Activated T-helper 9 cell treated with anti-CD3 and anti-CD28 coated beads, Interleukin-2, amount 50 U/mL, for 16 hours (primary cell): ENCODE measurements at places on chromosomes 5 and 9.

- DNase-seq: no peak
Observed at GRCh38 chr9:13814647-13815400, 499.1 kb downstream of the NFIB start.

DNA sequence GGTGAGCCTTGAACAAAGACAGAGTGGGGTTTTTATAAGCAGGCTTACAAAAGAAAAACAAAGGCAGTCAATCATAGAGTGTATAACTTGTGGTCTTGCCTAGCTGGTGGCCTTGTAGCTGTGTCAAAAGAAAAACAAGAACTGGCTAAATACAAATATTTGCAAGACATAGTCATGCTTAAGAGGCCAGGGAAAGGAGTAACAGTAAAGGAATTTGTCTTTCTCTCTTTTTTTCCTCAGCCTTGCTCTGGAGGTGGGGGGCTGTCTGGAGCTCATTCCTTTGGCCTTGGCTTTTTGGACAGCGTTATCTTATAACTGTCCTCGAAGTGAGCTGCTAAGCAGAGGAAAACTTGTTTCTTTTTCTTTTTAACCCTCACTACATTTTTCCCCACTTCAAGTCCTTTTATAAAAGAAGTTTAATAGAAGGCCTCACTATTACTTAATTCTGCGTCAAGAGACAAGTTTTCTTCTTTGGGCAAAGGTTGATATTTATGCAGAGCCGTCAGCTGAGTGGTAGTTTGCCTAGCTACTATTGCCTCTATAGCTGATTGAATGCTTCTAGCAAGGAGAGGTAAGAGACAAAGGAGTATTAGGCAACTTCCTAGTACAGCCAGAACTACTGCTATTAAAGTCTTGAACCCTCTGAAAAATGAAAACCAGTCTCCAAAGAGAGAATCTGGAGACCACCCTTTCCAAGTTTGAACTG is 14.3 kb downstream of the CEL start:
- DNase-seq: no peak

- DNase-seq: peak; percentile 31
Observed at GRCh38 chr9:134066913-134067851, 644 bp downstream of the BRD3 start.

DNA sequence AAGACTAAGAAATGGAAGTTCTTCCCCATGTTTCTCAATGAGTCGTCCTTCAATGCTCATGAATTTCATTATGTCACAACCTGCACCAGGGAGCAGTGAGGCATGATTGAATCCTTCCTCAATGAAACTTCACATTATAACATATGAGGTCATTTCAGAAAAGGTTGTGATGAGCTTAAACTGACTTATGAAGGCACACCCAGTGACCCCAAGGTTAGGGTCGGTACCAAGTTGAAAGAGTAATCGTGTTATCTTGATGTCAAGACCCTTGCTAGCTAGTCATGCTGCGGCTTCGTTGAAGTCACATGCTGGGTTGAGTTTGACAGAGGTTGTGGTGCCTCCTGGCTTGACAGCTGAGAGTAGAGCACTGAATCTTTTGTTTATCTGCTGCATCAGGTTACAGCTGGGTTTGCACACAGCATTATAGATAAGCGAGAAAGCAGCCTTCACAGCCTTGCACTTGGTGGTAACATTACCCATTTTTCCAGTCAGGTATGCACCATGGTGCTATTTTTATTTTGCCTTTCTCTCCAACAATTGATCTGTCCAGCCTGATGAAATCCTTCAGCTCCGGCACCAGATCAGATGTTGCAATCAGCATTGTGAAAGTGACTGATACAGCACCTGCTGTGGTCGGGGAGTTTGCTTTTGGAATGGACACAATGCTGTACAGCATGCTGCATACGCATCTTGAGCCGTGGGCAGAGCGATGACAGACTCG is 133.2 kb downstream of the ERCC6L2 start:
- no peak for DNase-seq

DNA sequence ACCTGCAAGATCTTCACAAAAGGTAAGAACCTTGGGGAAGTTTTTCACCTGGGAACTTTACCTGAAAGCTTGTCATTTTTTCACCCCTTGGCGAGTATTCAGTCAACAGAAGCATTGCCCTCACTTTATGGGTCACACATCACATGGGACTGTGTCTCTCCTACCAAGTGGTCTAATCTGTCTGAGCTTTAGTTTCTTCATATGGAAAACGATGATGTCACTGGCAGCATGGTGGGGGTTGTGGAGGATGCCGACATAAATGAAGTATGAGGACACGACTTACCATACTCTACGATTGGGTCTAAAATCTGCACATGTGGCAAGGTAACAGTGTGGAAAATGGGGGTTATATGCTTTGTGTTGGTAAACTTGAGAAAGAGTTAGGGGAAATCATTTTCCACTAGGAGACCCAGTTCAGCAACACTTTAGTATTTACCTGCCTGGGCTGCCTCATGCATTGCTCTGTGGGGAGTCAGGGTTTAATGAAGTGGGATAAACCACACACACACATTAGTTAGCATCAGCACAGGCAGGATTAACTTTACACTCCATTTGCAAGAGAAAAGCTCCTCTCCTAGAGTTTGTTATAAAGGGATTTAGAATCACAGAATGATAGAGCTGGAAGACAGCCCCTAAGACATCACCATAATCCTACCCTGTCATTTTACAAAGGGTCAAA is 19.8 kb upstream of the PAX5 start:
- DNase-seq: no peak

- no peak for DNase-seq
Observed at GRCh38 chr9:127977884-127978647, 2.7 kb downstream of the EEIG1 start.

DNA sequence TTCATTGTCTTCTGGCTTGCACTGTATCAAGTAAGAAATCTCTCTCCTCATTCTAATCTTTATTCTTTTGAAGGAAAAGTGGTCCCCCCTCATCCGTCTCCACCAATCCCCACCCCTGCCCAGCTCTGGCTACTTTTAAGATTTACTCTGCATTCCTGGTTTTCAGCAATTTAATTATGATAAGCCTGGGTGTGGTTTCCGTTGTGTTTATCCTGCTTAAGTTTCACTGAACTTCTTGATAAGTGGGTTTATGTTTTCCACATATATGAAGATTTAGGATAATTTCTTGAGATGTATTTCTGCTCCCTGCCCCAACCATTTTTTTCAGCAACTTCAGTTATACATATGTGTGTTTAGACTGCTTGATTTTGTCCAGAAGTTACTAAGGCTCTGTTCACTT is 46.5 kb downstream of the PTBP3 start:
- DNase-seq: no peak

DNA sequence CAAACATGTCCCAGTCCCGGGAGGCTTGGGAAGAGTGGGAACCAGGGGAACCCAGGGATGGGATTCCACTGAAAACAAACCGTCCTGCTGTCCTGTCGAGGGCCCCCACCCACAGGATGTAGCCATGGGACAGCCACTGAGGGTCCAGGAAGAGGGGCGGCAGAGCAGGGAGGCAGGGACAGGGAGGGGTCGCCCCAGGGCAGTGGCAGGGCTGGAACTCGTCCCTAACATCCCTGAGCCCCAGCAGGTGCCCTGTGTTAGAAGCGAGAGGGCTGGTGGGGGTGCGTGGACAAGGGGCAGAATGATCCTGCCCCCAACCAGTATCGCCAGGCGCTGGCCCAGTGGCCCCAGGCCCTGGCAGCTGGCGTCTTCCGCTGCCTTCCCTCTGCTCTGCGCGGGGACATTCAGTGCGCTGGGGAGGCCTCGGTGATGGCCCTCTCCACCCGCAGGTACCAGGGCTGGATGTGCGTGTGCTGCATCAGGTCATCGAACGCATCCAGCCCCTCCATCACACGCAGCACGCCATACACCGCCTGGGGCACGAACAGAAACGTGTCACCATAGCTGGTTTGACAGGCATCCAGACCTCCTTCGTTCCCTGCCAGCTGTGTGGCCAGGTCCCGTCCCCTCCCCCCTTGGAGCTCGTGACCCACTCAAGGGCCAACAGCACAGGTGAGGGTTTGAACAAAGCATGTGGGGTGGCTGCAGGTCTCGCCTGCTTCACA is 6.6 kb downstream of the PTGES2 start:
- no peak for DNase-seq

DNA sequence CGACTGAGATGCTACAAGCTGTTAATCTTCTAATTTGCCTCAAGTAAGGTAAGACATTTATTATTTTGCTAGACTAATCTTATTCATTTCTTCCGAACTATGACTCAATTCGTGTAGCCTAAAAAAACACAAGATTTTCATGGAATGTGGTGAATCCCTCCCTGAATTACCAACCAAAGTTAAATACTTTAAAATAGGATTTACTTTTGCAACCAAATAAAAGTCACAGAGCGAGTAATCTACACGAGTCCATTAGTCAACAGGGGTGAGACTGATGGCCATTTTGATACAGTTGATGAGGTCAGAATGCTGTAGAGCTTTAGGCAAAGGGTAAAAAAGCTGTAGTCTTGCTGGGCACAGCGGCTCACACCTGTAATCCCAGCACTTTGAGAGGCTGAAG is 13.1 kb upstream of the BNC2 start:
- no peak for DNase-seq

- DNase-seq: no peak
Observed at GRCh38 chr5:171291371-171291770, 17.7 kb upstream of the TLX3 start.

- no peak for DNase-seq
Observed at GRCh38 chr9:79300068-79300467, 271.7 kb upstream of the TLE4 start.

DNA sequence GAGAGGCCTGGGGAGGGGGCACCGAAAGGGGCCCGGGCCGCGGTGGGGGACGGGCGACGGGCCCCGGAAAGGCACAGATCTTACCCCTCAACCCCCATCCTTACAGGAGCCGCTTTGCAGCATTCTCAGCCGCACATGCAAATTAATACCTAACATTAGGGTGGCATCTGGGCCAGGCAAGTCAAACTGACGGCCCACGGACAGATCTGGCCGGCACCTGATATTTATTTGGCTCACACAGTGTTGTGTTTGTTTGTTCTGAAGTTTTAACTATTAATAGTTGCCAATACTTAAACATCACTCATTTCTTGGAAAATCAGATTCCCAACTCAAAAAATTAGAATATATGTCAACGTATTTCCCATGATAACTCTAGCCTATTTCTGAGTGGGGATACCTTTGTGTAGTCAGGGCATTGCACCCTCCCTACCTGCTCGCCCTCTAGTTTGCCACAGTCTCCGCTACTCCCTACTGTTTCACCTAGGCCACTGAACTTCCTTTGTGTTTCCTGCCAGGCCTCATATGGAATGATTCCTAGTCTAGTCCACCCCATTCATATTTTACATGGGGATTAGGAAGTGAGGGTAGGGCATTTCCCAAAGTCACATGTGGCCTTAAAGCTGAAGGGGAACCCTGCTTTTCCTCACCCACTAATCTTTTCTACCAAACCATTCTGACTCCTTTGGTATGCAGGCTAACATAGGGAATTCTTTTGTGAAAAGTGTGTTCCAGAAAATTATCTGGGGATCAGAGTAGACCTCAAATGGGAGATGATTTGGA is 71.9 kb upstream of the LARP1 start:
- no peak for DNase-seq

DNA sequence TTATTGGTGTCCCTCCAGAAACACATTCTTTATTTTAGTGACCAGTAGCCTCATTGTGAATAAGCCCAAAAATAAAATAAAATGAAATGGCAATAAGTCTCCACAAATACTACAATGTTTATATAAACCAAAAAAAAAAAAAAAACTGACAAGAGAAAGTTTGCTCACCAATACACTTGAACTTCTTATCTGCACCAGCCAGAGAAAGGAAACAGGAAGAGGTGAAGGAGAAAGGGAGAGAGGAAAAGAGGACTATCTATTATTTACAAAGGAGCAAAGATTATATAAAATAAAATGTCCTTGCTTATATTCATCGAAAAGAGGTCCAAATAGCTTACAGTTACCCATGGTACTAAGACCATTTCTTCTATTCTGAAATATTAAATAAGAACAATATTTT is 176.4 kb upstream of the CCNG1 start:
- DNase-seq: no peak

DNA sequence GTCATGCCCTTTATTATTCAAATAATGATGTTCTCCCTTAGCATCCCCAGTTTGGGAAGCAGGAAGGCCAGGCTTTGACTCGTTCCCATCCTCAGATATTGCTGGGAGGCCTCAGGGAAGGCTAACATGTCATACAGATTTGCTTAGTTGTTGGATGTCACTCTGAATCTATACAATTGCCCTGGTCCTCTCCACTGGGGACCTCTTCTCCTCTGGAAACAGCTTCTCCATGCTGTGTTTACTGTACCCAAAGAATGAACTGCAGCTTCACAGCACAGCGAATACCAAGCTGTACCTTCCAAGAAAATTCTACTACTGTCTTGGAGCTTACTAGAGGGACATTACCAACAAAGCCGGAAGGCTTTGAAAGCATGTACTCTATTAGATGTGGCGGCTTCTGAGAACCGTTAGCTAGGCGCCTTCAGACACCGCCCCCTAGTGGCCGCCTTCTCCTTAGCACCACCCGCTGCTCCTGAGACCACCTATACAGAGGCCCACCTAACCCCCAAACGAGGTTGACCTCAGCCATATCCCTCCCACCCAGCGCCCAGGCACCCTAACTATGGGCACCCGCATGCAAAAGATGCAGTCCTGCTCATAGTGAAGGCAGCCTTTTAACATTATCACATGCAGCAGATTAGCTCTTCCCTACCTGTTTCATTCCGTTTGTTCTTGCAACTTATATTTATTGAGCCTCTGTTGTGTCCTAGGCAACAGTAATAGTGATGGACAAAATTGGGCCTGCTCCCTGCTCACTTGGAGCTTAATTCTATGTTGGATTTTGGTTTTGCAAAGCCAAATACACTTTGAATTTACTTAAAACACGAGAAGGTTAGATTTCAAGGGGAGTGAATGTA is 34.9 kb upstream of the FOXI1 start:
- DNase-seq: no peak

- DNase-seq: no peak
Observed at GRCh38 chr5:113612060-113612496, 98.6 kb downstream of the YTHDC2 start.

GRCh38 chr9:74083681-74084433 is 413.3 kb upstream of the RORB start:
- DNase-seq: no peak

DNA sequence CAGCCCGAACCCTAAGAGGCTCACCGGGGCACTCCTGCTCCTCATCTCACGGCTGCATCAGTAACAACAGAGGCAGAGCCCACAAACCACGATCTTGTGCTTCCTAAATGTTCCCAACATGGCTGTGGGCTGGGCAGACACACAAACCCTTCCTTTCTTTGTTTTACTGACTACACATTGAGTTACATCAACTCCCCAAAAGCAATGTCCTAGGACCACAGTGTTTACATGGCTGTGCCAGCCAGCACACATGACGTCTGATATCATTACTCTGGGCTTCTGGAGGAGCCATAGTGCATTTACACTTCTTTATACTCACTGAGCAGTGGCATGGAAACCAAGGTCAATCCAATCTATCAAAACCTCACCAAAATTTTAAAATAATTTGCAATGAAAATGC is 101.4 kb downstream of the LHFPL2 start:
- DNase-seq: no peak
